ENCODE measurements at places on chromosomes 4 and X.

DNA sequence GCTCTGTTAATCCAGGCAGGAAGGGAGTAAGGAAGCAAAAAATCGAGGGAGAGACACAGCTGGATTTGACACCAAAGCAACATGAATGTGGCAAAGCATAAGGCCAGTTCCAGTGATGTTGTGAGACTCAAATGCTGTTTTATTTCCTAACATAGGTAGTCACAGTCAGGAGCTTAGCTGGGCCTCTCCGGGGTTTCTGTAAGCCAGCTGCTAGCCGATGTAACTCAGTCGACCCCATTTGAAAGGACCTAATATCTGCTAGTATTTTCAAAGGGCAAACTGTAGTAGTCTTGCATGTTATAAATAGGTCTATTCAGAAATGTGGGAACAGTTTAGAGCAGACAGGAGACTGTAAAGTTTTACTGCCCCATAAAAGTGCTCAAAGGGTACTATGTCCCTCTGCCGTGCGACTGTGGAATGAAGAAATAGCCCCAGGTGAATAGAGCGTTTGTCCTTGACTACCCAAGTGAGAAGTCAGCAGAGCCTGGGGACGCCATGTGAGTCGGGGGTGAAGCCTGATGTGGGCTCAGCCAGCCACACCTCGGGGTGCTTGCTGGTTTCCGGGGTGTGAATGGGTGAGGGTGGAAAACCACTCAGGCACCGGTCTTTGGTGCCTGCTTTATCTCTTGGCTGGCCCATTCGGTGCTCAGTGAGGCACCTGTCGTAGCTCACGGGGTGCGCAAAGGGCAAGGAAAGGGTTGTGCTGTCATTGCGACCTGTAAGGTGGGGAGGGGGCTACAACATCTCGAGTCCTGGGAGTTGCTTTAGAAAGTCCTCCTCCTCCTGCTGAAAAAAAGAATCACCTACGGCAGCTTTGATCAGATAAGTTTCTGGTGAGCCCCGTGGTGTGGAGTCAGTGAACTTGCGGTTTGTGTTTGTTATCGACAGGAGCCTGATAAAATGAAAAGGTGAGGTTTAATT is 745 bp downstream of the TRIM2 start:
- DNase-seq: no peak

DNA sequence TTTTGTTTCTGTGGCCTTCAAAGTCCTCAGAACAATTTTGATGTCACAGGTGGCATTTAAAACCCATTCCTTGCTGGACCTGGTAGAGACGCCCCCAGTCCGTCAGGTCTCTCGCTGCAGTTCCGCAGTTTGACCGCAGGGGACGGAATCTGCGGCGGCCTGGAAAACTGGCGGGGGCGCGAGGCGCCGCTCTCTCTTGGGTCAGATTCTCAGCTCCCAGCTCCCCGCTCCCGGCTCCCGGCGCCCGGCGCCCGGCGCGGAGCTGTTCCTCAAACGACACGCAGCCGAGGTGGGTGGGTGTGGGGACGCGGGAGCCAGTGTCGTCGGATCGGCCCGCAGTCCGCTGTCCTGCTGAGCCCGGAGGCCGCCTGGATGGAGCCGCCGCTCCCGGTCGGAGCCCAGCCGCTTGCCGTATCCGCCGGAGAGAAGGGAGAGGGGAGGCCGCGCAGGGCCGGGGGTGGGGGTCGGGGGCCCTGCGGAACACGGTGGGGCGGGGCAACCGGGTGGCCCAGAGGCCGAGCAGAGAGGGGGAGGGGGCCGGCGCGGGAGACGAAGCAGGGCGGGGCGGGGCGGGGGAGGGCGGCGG is at the start of gene OCRL:
Gene OCRL (plus strand): TSS at position 192 of the 586 bp plus-strand sequence. CDS start 181 bp downstream, at position 373.
- peak; percentile 45 for DNase-seq

- no peak for DNase-seq
Observed at GRCh38 chrX:126985981-126986380, 166.5 kb downstream of the PRR32 start.

DNA sequence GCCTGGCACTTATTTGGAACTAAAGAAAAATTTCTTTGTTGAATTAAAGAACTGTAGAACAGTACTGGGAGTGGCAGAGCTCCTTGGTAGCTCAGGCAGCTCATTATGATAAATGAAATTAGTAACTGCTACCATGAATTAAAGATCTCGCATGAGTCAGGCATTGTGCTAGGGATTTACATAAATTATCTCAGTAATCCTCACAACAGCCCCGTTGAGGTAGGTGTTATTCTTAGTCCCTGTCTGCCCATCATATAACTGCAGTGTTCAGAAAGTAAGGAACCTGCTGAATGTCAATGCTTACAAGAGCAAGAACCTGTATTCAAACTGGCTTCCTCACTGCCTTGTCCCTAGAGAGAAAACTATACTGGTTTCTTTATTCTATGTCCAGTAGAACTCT is 108.3 kb downstream of the NLGN4X start:
- no peak for DNase-seq

GRCh38 chr4:138291431-138291830 is 49.3 kb upstream of the SLC7A11 start:
- no peak for DNase-seq

DNA sequence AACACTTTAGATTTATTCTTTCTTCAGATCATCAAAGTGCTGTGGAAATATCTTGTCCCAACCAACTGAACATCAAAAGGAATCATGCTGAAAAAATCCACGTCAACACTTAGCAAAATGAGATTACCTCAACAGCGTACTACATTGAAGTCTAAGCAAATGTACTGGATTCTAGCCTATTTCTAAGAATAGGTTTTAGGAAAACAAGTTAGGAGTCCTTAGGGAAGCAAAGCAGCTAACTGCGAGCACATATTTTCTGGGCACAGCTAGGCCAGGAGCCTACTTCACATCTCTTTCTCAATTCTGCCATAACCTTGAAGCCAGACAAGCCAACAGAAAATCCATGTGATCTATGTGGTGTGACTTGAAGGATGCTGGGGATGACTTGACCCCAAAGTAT is 22.2 kb downstream of the KDR start:
- DNase-seq: no peak

GRCh38 chr4:181593703-181594102 is 649.5 kb upstream of the TENM3 start:
- no peak for DNase-seq

DNA sequence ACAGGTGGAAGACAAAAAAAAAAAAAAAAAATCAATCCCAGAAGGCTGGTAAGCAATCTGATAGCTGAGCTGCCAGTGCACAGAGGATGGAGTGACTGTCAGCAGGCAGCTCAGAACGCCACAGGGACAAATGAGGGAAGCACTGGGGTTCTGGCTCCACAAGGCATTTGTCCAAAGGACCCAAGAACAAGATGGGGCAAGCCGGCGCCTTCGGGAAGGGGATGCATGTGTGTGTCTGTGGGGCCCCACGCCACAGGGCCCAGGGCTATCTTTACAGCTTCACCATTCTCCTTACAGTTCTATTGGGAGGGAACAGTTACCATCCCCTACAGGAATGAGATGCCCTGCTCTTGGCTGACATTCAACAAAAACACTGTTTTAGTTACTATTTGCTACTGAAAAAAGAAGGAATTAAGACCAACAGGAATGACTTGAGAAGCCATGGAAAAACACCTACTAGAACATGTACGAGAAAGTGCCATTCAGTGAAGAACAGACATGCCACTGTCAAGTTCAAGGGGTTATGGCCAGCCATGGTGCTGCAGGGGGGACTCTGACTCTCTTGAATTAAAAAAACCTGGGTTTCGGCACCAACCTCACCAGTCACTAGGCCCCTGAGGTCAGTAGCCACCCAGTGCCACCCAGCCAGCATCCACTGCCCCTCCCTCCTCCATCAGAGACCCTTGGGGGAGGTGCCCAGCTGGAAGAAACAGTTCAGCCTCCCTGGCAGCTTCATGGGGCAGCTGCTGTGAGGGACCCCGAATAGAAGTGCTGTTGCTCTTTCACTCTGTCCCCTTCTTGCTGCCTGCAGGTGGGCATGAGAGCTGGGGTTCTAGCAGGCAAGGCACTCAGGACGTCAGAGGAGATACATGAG is 18.5 kb downstream of the WDR1 start:
- DNase-seq: no peak

DNA sequence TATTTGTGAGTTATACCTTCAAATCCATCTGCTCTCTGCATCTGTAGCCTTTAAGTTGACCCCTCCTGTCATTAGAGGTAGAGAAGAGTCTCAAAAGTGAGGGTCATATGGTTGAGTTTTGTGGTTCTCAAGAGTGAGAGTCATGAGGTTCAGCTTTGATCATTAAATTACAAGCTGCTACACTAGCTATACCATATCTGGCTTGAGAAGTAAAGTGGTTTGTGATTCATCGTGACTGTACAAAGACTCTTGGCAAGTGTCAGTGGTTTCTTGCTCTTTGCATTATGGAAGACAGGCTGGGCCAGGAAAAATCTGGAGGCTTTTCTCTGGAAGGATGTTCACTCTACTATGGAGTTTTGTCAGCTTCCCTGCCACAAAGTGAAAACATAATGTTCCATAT is 170.6 kb downstream of the ZC4H2 start:
- no peak for DNase-seq

DNA sequence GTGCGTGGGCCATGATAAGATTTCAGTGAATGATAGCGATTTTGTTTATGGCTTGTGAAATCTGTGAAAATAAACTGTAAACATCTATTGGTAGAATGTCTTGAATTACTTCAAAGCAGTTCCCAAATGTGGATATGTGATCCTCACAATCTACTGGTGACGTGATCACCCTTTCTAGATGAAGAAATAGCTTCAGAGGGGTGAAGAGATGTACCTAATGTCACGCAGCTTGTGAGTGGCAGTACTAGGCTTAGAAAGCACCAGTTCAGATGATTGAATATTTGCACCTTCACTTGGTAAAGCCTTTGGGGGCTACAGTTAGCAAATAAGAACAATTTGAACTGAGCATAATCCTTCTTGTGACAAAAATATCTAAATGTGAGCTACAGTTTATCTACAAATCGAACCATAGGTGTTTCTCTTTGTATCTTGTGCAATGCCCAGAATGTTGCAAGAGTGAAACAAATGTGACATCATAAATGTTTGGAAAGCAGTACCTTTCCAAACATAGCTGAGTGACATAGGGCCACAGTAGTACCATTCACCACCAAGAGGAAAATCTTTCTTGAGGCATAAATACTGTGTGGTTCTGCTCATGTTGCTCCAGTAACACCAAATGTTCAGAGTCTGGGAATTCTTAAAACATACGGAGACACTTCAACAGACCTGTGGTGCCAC is 14.2 kb downstream of the PAK3 start:
- DNase-seq: no peak

- DNase-seq: no peak
Observed at GRCh38 chr4:114603497-114603896, 4.9 kb downstream of the UGT8 start.

GRCh38 chr4:78971326-78971725 is 32.1 kb upstream of the PAQR3 start:
- no peak for DNase-seq

DNA sequence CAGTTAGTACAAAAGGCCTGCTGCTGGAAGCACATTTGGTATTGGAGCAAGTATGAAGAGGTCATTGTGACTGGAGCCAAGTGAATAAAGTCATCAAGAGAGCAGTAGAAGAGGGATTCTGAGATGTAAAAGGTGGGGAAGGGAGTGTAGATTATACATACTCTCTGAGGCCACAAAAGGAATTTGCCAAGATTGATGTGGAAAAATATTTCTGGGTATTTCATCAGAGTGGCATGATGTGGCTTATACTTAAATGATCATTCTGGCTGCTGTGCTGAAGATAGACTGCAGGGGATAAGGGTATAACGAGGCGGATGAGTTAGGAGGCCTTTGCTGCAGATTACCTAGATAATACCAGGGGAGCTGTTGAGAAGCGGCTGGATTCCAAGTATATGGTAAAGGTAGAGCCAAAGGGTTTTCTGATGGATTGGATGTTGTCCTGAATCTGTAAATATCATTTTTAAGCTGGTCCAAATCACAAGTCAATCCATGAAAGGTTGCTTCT is 231.8 kb upstream of the AGA start:
- no peak for DNase-seq

DNA sequence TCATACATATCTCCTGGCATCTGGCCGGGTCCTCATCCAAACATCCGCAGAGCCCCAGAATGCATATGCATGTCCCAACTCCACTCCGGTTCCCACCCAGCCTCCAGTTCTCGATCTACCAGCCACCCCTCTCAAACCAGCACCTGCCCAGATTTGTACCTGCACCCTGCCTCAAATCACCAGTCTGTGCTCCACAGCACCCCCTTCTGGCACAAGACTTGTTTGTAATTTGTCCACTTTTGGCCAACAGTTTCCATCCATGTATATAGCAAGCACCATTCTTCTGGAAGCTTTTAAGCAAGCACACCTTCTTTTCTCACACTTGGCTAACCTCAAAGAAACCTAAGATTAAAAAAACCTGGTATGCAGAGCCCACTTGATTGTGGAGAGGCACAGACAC is 644.1 kb downstream of the MID1IP1 start:
- DNase-seq: peak; percentile 40

- no peak for DNase-seq
Observed at GRCh38 chr4:105767579-105767978, 59.0 kb downstream of the GSTCD start.

GRCh38 chrX:130952266-130953043 is 49.4 kb upstream of the ENOX2 start:
- no peak for DNase-seq

DNA sequence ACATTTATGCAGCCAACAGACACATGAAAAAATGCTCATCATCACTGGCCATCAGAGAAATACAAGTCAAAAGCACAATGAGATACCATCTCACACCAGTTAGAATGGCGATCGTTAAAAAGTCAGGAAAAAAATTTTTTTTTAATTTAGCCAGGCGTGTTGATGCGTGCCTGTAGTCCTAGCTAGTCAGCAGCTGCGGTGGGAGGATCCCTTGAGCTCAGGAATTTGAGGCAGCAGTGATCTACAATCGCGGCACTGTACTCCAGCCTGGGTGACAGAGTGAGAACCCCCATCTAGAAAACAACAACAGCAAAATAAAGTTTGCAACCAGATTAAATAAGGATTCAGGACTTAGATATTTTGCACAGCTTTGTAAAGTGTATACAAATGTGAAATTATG is 65.7 kb upstream of the ALG13 start:
- DNase-seq: no peak

GRCh38 chr4:143420227-143420626 is 83.6 kb downstream of the GAB1 start:
- DNase-seq: no peak

DNA sequence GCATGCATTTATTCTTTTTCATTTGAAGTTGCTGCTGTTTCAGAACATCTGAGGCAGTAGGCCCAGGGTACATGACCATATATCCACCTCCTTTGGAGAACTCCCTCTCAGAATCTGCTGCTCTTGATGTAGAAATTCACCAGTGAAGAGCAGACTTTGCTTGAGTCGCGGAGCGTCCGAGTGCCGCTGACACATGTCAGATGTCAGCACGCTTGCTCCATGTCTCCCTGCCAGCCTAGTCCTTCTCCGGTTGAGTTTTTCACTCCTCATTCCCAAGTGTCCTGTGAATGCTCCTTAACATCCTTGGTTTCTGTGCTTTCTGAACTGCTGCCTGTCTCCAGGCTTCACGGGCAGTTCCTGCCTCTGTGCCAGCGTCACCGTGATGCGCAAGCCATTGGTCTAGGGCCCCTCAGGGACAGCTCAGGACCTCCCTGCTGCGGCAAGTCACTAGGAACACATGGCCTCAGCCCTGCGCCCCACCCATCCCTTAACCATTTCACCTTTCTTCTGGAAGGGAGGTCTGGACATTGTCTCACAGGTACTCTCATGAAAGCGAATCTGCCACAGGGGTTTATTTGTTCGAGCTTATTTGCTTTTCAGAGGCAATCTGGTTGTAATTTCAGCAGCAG is 93.1 kb upstream of the RBPJ start:
- DNase-seq: no peak
